Spleen (tissue), 13 donors: ENCODE measurements at places on chromosomes 4 and X. TPM values are rescaled to one million over a fixed set of nuclear protein-coding genes. Genes with fewer than 3 reads are reported as not detected.

DNA sequence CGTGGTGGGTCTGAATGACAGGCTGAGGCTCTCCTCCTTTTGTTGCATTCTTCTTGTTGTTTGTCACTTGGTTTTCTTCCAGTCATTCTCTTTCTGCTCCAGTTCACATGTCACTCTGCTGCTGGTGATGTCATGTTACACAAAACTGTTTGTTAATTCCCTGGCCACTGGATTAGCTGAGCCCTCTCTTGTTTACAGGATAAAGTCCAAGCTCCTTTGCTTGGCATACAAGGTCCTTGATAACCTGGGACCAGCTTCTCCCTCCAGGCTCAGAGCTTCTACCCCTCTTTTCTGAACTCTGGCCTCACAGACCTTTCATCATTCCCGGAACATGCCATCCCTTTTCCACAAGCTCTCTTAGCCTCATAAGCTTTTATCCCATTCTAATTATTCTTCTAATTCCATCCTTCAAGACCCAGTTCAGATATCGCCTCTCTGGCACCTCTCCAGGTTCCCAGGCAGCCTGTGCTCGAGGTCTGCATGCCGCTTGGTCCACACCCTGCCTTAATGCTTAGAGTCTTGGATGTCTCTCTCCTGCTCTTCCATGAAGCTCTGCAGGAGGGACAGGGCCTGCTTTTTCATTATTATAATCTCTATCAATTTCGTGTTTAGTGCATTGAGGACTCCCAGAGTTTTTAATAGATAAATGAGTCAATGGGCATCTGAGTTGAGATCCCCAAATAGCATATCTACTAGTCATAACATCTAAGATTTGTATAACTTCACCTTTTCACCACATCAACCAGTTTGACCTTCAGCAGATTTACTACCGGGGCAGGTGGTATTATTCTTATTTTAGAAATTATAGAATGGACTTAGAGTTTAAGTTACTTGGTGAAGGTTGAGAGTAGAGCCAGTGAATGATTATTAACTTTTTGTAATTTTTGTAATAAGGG lies 98.7 kb downstream of the TMEM131L start:
- DNase-seq = no peak
- H3K27ac ChIP-seq = peak overlapping the region; percentile 29
- peaks cover 5% of the 10 kb centered on the region for H3K4me1 ChIP-seq
- no peaks in the 10 kb centered on the region for H3K27me3 ChIP-seq

- H3K36me3 ChIP-seq = peaks cover 100% of the 10 kb centered on the region
- no peaks in the 10 kb centered on the region for H3K27me3 ChIP-seq
- H3K27ac ChIP-seq = no peak overlapping the region
- no peaks in the 10 kb centered on the region for H3K4me1 ChIP-seq
- H3K4me3 ChIP-seq = no peak overlapping the region
These were observed 22.9 kb upstream of the TADA2B start for GRCh38 chr4:7020290-7020689.

DNA sequence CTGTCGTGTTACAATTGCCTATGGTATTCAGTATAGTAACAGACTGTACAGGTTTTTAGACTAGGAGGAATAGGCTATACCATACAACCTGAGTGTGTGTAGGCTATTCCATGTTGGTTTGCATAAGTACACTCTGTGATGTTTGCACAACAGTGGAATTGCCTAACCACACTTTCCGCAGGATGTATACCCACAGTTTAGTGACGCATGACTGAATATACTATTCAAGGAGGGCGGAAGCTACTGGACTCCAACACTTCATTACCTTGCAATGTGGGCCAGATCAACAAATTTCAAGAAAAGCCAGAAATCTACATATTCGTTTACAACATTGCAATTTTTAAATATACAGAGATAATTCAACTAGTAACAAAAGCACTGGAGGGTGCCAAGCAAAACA lies 317.2 kb downstream of the PDGFC start:
- no peak overlapping the region for H3K4me3 ChIP-seq
- no peaks in the 10 kb centered on the region for H3K36me3 ChIP-seq
- H3K27ac ChIP-seq = no peak overlapping the region
- no peak for DNase-seq

- H3K27me3 ChIP-seq = no peaks in the 10 kb centered on the region
- no peak for DNase-seq
- H3K27ac ChIP-seq = no peak overlapping the region
- no peaks in the 10 kb centered on the region for H3K36me3 ChIP-seq
These were observed 337.3 kb upstream of the HS3ST1 start for GRCh38 chr4:11765849-11766453.

DNA sequence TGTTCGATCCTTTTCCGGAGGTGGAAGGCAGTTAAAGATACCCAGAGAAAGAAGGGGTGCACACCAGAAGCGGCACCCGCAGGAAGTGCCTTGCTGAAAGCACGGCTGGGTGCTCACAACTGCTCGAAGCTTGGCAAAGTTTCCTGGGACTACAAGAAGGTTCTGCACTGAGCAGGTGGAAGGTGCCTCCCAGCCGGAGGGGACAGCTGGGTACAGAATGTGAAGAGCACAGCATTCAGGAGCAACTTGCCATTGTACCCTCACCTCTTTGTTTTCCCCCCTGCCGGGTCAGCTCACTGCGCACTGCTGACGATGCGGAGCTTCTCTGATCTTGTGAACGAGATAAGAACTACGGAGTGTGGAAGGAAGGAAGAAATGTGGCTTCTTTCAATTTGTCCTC lies 289.2 kb downstream of the FBXW7 start:
- no peaks in the 10 kb centered on the region for H3K36me3 ChIP-seq
- H3K27me3 ChIP-seq = no peaks in the 10 kb centered on the region
- no peak overlapping the region for H3K4me3 ChIP-seq
- H3K27ac ChIP-seq = no peak overlapping the region

GRCh38 chrX:88170553-88170952 lies 576.5 kb upstream of the CPXCR1 start:
- no peak for DNase-seq
- H3K27ac ChIP-seq = no peak overlapping the region
- H3K27me3 ChIP-seq = no peaks in the 10 kb centered on the region
- no peaks in the 10 kb centered on the region for H3K36me3 ChIP-seq

- H3K4me3 ChIP-seq = no peak overlapping the region
- no peak overlapping the region for H3K27ac ChIP-seq
- no peak for DNase-seq
These were observed 4.2 kb upstream of the CCNA2 start for GRCh38 chr4:121827853-121828252.

DNA sequence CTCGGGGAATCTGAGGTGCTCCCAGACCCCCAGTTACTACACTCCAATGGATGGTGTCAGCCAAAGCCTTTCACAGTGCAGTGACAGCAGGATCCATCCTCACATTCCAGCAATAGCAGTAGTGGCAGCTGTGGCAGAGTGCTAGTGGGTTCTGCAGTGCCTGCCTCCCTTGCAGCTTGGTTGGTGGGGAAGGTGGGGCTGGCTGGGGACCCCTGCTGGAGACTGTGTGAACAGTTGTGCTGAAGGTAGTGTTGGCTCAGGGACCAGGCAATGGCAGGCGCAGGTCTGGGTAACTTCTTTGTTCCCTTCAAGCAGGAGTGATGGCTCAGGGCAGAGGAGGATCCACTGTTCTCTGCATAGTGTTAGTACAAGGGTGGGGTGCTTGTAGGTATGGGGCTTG lies 343.7 kb upstream of the TRAM1L1 start:
- H3K27me3 ChIP-seq = no peaks in the 10 kb centered on the region
- no peak overlapping the region for H3K27ac ChIP-seq
- peak; percentile 59 for DNase-seq
- H3K4me1 ChIP-seq = no peaks in the 10 kb centered on the region

DNA sequence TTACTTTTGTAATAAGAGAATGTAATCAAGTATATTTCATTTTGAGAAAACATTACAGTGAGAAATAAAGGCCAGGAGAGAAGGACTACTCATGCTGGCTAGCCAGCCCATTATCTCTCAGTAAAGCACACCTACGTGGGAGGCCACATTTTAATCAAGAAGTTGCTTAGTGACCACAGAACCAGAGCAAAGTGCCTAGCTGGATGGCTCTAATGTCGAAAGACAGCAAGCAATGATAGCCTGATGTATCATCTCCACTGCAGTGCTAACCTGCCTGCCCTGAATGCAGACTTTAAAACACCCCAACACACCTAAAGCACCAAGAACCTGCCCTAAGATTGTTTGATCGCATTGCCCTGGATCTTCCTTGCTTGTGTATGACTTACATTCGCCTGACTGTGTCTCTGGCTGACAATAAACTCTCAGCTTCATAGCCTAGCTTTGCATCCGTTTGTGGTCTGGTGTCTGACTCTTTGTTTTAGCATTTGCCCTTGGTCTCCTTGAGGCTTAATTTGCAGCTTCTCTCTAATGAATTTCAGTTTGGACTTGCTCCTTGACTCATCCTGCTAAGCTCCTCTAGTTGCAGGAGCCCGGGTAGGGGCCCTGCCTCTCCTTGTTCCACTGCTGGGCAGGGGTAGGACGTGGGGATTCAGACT lies 31.4 kb upstream of the SOWAHD start:
- peak; percentile 46 for DNase-seq
- H3K4me1 ChIP-seq = no peaks in the 10 kb centered on the region
- no peaks in the 10 kb centered on the region for H3K36me3 ChIP-seq
- H3K27me3 ChIP-seq = no peaks in the 10 kb centered on the region
- H3K4me3 ChIP-seq = no peak overlapping the region

DNA sequence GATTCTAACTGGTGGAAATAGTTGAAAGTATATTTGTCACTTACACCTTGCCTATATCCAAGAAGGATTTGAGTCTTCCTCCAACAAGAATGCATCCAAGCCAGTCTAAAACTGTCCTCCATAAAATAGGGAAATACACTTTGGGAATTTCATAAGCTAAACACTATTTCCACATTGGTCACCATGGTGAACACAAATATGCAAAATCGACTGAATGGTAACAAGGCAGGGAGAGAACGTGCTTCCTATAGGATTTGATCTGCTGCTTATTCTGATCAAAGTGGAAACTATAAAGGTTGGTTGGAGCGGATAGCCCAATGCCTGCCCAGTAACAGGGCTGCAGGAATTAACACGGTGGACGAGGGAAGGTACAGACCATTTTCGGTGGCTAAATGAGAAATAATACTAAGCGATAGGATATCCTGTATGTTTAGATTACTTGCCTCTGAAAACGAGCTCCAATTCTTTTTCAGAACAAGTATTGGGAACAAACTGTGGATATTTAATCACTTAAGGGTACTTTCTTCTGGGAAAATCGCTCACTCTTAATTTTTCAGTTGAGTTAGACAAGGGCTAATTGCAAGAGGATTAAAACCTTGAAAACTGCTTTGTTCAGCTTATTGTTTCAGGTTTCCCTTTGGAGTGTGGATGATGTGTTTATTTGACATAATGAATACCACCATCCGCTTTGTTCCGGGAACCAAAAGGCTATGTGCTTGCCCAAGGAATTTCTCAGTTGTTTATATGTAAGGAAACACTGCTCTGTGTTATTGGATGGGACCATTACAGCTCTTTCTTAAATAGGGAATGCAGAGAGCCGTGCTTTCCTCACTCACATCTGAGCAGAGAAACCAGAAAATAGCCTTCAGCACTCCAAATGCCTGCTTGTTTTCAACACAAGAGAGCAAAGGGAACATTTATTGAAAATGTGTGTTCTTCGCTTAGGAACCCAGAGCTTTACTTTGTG lies 194.4 kb downstream of the CBR4 start:
- DNase-seq = no peak
- no peak overlapping the region for H3K4me3 ChIP-seq
- H3K36me3 ChIP-seq = no peaks in the 10 kb centered on the region
- no peaks in the 10 kb centered on the region for H3K27me3 ChIP-seq
- H3K27ac ChIP-seq = peak overlapping the region; percentile 7

GRCh38 chr4:99447079-99447478 lies 11.9 kb upstream of the ADH7 start:
- H3K27ac ChIP-seq = no peak overlapping the region
- H3K27me3 ChIP-seq = no peaks in the 10 kb centered on the region
- no peaks in the 10 kb centered on the region for H3K36me3 ChIP-seq
- H3K4me1 ChIP-seq = no peaks in the 10 kb centered on the region

- H3K4me1 ChIP-seq = peaks cover 19% of the 10 kb centered on the region
- no peak overlapping the region for H3K4me3 ChIP-seq
- no peaks in the 10 kb centered on the region for H3K36me3 ChIP-seq
- no peak for DNase-seq
- no peak overlapping the region for H3K27ac ChIP-seq
These were observed 55.5 kb downstream of the LEF1 start for GRCh38 chr4:108113229-108113628.

The LRIT3 gene
- 0.17 TPM for total RNA-seq

The DKK2 gene
- total RNA-seq = 0.26 TPM

The ODAM gene
- not detected for total RNA-seq

The F8 gene
- total RNA-seq = 93.9 TPM

The GAGE1 gene
- not detected for total RNA-seq

The VCX3B gene
- total RNA-seq = not detected
